ENCODE measurements at places on chromosomes 5 and 9.

DNA sequence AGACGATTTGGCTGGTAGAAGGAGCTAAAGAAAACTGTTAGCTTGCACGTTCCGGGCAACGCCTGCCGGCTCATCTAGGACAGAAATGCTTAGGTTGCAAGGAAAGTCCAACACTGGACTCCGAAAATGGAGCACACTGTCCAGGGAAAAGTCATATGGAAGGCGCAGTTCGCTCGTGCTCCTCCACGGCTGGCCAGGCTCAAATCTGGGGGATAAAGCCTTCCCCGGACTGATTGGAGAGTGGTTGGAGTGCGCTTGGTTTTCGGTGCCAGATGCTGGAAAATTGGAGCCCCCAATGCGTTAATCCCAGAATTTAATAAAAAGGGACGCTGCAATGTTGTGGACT lies 955 bp downstream of the CDH6 start:
- DNase-seq: no peak

- no peak for DNase-seq
These were observed 12.8 kb downstream of the PAM start for GRCh38 chr5:102767862-102768261.

DNA sequence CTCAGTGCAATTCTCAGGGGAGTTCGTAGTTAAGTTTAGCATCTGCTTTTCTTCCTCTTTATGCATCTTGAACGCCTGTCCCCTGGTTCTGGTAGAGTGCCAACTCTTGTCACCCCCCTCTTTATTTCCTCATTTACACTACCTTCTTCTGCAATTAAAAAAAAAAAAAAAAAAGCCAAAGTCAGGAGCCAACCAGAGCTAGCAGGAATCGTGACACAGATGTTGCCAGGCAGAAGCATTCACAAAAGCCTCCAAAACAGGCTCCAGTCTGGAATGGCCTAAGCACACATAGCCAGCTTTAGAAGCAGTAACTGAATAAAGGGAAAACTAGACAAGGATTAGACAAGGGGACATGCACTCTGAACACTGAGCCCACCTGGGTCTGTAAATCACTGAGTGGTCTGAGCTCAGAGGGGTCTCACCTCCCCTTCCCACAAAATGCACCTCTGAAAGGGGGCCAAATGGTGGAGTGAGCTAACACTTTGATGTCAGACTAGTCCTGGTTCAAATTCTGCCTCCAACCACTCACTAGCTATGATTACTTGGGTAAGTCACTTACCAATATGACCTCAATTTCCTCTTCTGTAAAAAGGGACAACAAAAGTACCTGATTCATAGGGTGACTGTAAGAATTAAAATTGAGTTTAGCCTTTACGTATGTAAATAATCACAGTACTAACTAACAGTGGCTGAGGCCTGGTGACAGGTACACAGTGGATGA lies 2.0 kb downstream of the CD74 start:
- peak; percentile 77 for DNase-seq

DNA sequence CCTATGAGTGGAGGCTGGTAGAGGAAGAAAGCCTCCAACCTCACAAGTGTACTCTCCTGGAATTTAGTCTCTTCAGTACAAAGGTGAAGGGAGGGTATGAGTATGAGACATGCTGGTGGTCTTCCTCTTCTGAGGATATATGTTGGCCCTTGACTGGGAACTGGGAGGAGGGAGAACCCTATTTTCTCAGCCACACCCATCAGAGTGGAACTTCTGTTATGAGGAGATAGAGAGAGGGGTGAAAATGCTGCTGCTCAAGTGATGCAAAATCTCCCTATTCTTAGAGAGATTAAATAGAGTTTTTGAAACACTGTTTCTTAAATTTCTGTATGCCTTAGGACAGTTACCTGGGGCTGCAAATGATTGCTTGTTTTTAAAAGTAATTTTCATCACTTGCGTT lies 203.4 kb upstream of the PRR16 start:
- no peak for DNase-seq

GRCh38 chr9:15401266-15401665 lies 21.4 kb upstream of the SNAPC3 start:
- DNase-seq: no peak

Measured in COLO829 (cell line).